ENCODE measurements at places on chromosomes 7 and 10.

DNA sequence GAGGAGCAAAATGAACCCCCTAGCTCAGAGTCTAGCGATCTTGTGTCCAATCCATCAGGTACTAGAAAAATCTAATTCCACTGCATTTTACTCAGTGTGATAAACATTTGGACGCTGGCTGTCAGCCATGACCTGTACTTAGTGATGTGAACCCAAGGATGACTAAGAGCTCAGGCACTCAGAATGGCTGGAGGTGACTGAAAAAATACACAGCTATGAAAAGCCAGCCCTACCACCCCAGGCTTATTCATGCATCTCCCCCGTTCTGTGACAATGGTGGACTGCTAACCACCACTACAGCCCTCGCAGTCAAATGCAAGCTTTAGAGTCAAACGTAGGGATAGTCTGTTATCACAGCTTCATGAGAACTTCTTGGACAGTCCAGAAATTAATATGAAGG lies 14.9 kb downstream of the AFAP1L2 start:
- DNase-seq, result no peak

DNA sequence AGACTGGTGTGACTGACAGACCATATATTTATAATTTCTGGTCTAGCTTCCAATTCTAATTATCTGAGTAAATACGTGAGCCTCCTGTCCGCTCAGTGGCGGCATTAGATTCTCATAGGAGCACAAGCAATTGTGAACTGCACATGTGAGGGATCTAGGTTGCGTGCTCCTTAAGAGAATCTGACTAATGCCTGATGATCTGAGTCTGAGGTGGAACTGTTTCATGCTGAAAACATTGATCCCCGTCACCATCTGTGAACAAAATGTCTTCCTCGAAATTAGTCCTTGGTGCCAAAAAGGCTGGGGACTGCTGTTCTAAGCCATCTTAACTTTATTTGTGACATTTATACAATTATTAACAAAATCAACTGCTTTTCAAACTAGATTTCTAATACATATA lies 164.7 kb upstream of the MEOX2 start:
- DNase-seq, result no peak

GRCh38 chr7:134502463-134503371 lies 24.6 kb upstream of the AKR1B10 start:
- DNase-seq, result no peak

DNA sequence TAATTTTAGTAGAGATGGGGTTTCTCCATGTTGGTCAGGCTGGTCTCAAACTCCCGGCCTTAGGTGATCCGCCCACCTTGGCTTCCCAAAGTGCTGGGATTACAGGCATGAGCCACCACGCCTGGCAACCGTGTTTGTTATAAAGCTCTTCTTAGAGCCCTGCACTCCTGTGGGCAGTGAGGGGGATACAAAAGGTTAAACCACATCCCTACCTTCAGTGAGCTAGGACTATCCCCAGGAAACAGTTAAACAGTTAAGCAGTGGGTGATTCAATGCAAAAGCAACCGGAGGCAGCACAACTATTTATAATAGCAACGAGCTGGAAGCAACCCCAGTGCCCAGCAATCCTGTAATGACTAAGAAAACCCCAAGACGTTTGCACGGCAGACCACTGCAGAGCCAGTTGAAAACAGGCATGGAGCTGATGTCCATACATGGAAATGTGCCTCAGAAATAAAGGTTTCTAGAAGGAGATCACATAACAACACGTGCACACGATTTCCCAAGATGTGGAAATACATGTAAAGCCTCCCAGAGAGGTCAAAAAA lies 107.2 kb upstream of the LYZL2 start:
- no peak for DNase-seq

- DNase-seq, result no peak
These were observed 38.3 kb downstream of the WIPF3 start for GRCh38 chr7:29844559-29844958.
